Psoas muscle (tissue), 8 donors: ENCODE measurements at places on chromosomes 16 and 17. TPM values are rescaled to one million over a fixed set of nuclear protein-coding genes. Genes with fewer than 3 reads are reported as not detected.

Gene CES4A
- 4.2 TPM for polyA plus RNA-seq

Gene CBLN1
- 1.2 TPM for polyA plus RNA-seq

Gene SRCIN1
- 0.08 TPM for polyA plus RNA-seq

Gene SCRN2
- 18.8 TPM for polyA plus RNA-seq

Gene C17orf67
- 0.16 TPM for polyA plus RNA-seq

Gene SLC13A2
- polyA plus RNA-seq = not detected

Gene SEZ6L2
- 0.23 TPM for polyA plus RNA-seq

Gene EFCAB5
- not detected for polyA plus RNA-seq

Gene ERI2
- polyA plus RNA-seq = 14.9 TPM

Gene PGP
- 27.4 TPM for polyA plus RNA-seq

Gene FASN
- polyA plus RNA-seq = 8.9 TPM

Gene KRTAP9-8
- polyA plus RNA-seq = not detected

Gene HOXB8
- polyA plus RNA-seq = 0.08 TPM

Gene TEKT1
- polyA plus RNA-seq = not detected

Gene CDRT15
- not detected for polyA plus RNA-seq

Gene FBXL16
- 0.16 TPM for polyA plus RNA-seq

Gene VPS25
- polyA plus RNA-seq = 46.0 TPM

Gene NETO2
- 4.6 TPM for polyA plus RNA-seq

- DNase-seq = no peak
Measured at GRCh38 chr17:80295146-80295545, 34.5 kb downstream of the RNF213 start.

GRCh38 chr17:3511852-3512504, 36.2 kb downstream of the ASPA start:
- DNase-seq = no peak

DNA sequence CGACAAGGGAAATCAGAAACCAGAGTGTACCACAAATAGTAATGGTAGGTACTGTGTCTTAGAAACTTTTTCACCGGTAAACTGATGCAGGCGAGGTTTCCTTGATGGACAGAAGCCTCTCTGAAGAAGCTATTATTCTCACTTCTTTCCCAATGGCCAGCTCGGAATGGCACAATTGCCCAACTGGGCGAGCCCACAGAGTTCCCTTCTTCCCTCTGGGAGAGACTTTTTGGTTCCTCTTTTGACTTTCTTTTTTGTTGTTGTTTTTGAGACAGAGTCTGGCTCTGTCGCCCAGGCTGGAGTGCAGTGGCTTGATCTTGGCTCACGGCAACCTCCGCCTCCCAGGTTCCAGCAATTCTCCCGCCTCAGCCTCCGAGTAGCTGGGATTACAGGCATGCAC, 16.9 kb downstream of the SLC43A2 start:
- no peak for DNase-seq

GRCh38 chr17:74610108-74610507, 13.4 kb downstream of the CD300E start:
- no peak for DNase-seq

GRCh38 chr16:29925781-29926710, at the start of gene KCTD13:
KCTD13 (minus strand) TSS chr16:29926226; CDS start chr16:29926033, 193 bp downstream.
- DNase-seq = peak; percentile 83

GRCh38 chr17:36197387-36197703, 787 bp upstream of the CCL3L1 start:
- no peak for DNase-seq

DNA sequence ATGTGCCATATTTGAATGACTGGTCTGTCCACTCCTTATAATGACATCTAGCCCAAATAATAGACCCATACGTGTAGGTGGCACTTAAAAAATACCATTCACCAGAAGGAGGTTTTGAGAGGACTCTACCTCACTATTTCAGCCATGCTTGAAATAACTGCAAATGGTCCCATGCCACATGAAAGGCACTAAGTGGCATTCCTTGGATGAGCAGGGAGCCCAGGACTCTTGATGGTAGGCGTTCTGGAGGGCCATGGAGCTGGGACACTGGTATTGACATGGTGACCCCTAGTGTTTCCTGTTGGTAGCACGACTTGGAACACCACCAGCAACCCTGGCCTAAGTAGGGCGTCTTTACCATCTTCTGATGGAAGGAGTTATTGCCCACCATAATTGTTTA, 148.7 kb upstream of the ZFHX3 start:
- peak; percentile 63 for DNase-seq

- no peak for DNase-seq
Measured at GRCh38 chr16:66134875-66135274, 231.6 kb upstream of the CDH5 start.

DNA sequence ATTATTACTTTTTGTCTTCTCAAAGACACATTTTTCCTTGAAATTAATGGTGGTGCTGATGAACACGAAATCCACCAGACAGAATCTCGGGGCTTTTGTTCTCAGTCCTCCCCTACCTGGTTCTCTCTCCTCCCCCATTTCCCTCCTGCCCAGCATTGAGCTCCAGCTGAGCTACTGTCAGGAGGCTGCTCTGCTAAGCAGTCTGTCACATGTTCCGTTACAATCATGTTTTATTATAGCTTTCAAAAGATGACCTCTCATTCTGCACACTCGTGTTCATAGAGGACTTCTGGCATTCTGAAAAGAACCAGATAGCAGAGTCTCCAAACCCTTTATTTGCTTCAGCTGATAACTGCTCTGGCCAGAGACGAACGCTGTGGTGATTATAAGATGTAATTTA, 732.5 kb upstream of the RBFOX1 start:
- no peak for DNase-seq

DNA sequence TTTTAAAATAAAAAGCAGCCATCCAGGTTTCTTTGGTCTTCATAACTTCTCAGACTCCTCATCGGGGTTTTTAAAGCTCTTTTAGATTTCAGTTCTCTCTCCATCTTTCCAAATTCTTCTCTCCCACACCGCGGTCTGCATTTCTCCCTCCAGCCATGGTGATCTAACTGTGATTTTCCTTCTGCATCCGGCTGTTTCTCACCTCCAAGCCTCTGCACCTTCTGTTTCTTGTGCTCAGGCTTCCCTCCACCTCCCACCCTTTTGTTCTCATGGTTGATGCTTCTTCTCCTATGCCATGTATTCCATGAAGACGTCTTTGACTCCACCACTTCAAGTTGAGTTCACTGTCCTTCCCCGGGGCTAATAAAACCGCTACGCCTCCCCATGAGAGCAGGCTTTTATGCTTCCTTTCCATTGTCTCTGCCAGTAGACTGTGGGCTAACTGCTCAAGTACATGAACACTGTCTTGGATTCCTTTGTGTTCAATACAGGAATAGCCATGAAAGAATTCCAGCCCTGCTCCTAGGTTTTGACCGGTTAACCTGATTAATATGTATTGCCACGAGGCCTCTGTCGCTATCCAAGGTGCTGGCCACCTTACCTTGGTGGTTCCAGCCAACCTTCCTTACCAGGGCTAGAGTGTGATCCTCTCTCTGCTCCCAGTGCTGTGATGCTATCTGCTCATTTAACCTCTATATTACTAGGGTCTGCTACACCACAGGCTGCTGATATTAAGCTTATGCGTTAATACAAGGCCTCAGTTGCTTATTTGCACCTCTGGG, 625.1 kb downstream of the HS3ST4 start:
- no peak for DNase-seq

DNA sequence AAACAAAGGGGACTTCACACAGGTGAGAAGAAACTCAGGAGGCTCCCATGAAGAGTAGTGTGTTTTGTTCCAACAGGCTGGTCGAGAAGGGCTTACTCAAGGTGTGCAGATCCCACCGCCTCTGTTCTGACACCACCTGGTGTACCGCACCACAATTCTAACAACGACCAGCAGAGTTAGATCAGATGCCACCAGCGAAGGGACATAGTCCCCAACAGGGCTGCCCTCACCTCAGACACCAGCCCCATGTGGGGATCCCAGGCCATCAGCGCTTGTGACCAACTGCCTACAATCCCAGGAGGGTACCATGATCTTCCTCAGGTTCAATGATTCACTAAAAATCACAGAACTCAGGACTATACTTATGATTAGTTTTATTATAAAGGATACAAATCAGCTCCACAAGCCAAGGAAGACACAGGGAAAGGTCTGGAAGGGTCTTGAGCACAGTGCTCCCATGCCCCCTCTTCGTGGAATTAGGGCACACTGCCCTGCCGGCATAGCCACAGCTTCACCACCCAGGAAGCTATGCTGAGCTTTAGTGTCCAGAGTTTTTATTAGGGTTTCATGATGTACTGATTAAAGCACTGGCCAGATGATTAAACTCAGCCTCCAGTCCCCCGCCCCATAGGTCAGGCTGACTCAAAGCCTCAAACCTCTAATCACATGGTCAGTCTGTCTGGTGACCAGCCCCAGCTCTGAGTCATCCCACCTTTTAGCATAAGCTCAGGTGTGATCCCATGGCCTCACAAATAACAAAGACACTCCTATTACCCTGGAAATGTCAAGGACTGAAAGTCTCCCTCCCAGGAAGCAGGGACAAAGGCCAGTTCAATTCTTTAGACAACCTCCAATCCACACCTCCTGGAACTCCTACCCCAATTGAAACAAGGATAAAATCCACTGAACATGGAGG, 26.0 kb downstream of the TRIM25 start:
- DNase-seq = no peak

DNA sequence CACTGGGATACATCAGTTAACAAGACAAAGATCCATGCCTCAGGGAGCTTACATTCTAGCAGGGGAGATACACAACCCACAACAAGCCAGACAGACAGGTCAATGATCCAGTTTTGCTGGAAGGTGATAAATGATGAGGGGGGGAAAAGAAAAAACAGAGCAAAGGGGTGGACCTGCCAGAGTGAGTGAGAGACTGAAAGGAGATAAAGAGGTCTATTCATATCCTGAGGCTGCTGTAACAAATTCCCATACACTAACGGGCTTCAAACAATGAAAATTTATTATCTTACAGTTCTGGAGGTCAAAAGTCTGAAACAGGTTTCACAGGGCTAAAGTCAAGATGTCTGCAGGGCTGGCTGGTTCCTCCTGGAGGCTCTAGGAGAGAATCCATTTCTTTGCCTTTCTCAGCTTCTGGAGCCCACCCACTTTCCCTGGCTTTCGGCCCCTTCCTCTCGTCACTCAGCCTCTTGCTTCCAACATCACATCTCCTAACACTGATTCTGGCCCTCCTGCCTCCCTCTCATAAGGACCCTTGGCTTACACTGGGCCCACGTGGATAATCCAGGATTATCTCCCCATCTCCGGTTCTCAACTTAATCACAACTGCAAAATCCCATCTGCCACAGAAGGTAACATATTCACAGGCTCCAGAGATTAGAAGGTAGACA, 81.5 kb downstream of the GAS7 start:
- DNase-seq = no peak

DNA sequence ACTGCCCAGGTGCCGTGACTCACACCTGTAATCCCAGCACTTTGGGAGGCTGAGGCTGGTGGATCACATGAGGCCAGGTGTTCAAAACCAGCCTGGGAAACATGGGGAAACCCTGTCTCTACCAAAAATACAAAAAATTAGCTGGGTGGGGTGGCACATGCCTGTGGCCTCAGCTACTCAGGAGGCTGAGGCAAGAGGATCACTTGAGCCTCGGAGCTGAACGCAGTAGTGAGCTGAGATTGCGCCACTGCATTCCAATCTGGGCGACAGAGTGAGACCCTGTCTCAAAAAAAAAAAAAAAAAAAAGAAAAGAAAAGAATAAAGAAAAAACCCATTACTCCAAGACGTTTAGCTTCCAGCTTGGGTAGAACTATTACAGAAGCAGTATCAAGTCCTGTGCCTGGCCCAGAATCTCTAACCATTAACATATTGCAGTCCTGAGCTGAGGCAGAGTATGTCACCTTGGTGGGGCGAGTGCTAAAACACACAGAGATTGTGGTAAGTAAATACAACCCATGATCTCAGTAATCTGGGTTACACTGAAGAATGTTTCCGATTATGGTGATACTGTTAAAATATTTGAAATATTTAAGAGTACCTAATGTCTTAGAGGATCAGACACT, 23.2 kb upstream of the CFAP20 start:
- DNase-seq = no peak

- DNase-seq = no peak
Measured at GRCh38 chr16:61897657-61898056, 138.6 kb downstream of the CDH8 start.

DNA sequence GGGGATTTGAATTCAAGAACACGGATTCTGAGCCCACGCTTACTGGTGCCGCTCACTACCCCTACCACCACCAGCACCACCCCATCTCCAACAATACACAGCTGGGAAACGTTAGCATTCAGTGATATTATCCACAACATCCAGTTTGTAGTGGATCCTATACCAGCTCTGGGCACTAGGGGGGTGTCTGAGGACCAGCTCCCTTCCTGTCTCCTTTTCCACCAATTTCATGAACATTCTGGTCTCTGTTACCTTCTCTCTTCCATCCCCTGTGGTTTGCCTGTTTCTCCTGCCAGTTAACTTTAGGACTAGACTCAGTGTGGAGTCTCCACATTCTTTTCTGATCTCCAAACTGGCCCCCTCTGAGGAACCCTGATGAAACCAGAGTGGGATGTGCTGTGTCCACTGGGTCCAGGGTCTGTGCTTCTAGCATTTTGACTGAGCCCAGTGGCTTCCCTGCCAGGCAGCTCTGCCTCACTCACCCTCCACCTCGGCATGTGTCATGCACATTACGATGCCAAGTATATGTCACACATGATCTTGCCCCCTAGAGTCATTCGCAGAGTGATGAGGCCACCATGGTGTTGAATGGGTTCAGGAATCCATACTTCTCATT, 187.0 kb upstream of the CDH13 start:
- no peak for DNase-seq

- DNase-seq = no peak
Measured at GRCh38 chr16:55678161-55678821, 22.5 kb downstream of the SLC6A2 start.

- no peak for DNase-seq
Measured at GRCh38 chr17:64291268-64291851, 28.3 kb upstream of the TEX2 start.

DNA sequence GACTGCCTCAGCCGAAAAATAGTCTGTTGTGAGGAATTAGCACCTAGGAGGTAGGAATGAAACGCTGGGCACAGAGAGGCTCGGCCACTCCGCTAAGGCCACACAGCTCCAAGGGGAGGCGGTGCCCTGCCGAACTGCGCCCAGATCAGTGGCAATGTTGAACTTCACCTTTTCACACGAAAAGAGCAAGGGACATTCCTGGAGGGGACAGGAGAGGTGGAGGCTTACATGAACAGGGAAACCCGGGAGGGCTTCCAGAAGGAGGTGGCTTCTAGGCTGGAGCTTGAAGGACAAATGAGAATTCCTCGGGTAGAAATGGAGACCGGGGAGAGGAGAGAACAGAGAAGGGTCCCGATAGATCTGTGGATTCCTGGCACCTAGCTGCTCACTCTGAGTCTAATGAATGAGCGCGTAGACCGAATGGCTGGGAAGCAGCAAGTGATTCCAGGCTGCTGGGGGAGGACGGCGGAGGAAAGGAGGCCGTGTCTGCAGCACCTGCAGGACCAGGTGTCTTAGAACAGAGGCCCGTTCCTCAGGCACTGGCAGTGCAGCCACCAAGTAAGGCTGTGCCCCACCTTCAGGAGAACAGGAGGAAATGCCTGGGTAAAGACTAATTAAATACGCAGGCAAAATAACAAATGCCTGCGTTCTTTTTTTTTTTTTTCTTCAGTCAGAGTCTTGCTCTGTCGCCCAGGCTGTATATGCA, 722 bp upstream of the SLC38A10 start:
- no peak for DNase-seq

- peak; percentile 47 for DNase-seq
Measured at GRCh38 chr17:80846932-80847331, 144.7 kb upstream of the CHMP6 start.
